ENCODE measurements at places on chromosomes 2 and 18.

DNA sequence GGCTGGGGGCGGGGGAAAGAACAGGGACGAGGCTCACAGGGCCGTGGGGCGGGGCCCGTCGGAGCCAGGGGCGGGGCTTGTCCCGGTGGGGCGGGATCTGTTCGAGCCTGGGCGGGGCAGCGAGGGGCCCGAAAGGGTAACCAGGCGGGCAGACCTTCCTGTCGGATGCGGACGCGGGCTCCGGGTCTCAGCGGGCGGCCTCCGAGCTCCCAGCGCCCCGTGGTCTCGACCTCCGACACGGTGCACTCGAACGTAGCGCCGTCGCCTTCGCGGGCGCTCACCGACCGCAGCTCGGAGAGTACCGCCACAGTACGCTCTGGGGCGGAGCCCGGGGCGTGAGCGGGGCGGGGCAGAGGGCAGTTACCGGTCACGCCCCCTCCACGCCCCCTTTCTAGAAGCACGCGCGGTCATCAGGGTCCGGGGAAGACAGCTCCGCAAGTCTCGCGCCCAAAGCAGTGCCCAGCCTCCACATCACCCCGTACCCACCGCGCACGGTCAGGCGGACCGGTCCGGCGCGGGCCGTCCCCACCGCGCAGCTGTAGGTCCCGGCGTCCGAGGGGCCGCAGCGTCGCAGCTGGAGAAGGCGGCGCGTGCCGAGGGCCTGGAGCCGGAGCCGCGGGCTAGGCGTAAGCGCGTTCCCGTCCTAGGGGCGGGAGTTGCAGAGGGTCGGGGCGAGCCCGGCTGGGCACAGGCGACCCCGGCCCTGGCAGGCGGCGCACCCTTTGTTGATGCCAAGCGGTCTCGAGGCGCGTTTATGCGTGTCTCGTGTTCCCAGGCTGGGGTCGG, 8.7 kb downstream of the TMEM198 start:
- peak; percentile 92 for DNase-seq

- no peak for DNase-seq
Measured at GRCh38 chr2:204272089-204272488, 273.2 kb upstream of the PARD3B start.

DNA sequence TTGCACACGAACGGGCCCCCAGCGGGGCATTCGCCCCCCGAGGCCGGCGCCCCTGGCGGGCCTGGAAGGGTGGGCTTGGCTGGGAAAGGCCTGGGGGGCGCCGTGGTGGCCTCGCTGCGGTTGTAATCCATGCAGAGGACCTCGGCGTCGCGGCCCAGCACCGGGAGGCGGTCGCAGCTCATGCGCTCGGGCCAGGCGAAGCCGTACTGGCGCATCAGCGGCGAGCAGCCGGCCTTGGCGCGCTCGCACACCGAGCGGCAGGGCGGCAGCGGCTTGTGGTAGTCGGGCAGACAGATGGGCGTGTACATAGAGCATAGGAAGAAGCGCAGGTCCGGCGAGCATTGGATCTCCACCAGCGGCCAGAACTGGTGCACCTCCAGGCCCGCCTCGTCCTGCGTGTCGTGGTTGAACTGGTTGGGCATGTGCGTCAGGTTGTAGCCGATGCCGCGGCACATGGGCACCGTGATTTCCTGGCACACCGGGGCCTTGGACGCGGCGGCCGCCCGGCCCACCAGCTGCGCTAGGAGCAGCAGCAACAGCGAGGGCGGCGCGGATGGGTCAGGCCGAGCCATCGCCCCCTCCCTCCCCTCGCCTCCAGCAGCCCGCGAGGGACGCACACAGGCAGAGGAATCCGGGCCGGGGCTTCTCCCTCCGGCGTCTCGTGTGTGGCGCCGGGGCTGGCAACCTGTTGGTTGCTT, 1.4 kb downstream of the FZD5 start:
- no peak for DNase-seq

- DNase-seq, result no peak
Measured at GRCh38 chr18:77081390-77081778, 51.2 kb downstream of the MBP start.

GRCh38 chr2:75315436-75315835, 116.1 kb upstream of the TACR1 start:
- no peak for DNase-seq

DNA sequence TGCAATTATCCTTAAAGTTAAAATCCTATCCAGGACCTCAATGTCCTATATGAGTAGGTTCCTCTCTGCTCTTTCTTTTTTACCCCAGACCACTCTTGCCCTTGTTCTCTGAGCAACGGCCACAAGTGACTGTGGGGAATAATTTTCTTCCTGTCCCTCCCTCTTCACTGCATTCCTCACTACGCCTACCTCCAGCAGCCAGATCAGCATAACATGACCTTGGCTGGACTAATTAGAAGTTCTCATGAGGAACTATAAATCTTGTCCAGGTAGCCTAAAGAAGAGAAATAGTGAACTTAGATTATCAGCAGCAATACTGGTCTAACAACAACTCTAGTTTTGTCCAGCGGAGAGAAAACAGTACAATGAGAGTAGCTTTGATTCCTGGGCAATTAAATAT, 643.8 kb upstream of the KLHL29 start:
- DNase-seq, result no peak

GRCh38 chr2:134110532-134110931, 143.3 kb upstream of the MGAT5 start:
- no peak for DNase-seq

- no peak for DNase-seq
Measured at GRCh38 chr2:164562666-164563065, 58.6 kb downstream of the GRB14 start.

- peak; percentile 4 for DNase-seq
Measured at GRCh38 chr18:75003764-75004690, 204.9 kb downstream of the PTGR3 start.

DNA sequence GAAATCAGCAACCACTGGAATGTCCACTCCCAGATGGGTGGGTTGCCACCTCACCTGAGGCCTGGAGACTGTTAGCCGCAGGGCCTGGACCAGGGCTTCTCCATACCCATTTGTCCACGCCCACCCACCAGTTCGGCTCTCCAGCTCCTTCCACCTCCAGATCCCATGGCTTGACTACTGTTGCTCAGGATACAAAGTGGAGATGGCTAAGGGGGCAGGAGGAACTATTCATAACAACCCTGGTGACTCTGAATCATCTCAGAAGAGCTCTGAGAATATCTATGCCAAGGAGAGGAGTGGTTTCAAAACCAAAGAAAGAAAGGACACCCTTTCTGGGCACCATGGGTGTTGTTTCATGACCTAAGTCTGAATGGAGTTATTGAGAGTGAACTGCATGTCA, 145.8 kb downstream of the LAMA3 start:
- DNase-seq, result no peak

DNA sequence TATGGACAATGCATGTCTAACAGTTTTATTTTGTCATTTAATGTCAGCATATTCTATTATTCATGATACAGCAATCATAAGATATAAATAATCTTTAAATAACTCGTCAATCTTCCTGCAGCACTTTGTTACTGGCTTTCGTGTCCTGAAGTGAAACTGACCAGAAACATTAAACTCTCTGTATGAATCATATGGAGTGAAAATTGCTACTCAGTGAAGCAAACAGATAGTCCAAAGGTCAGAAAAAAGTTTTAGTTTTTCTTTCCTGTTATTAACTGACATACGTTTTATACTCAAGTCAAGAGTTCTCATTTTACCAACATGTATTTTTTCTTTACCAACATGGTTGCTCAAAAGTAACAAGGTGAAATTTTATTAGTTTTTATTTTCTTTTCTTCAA, 106.8 kb upstream of the GALNT5 start:
- DNase-seq, result no peak

DNA sequence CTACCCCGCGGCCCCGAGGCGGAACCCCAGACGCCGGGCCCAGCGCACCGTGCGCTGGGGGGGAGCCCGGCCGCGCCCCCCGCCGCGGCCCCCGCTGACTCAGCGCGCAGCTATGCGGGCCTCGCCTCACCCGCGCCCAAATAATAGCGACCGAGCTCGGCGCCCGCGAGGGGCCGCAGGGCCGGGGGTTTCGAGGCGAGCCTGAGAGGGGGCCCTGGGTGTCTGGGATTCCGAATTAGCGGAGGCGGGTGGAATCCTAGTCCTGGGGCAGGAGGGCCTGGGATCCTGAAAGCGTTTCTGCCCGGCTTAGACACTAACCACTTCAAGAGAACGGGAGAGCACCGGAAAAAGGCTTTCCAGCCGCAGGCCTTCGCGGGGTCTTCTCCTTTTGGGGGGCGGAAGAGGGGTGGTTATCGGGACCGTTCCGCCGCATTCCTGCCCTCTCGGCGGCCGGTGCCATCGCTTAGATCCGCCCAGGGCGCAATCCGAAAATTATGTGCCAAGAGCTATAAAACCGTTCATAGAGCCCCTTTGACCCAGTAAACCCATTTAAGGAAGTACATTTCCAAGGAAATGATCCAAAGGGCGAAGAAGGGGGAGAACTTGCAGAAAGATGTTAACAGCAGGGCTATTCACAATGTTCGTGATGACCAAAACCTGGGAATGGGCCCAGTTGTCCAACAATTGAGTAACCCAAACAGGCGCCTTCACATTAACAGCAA, 681 bp upstream of the ROCK2 start:
- no peak for DNase-seq

DNA sequence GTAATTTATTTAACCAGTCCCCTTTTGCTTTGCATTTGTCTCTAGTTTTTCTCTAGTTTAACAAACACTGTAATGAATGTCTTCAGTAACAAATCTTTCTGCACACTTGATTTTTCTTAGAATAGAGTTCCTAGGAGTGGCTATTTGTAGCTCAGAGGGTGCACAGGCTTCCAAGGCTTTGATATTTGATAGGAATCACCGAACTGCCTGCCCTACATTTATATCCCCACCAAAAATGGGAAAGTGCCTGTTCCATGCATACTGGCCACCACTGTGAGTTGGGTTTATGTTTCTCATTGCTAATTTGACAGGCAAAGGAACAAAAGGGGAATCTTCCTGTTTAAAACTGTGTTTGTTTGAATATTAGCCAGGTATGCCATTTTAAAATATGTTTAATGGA, 238.7 kb downstream of the SH3RF3 start:
- DNase-seq, result no peak

GRCh38 chr2:157782057-157782845, 93.9 kb downstream of the ACVR1 start:
- DNase-seq, result no peak

- DNase-seq, result no peak
Measured at GRCh38 chr2:28463893-28464292, 32.0 kb upstream of the PLB1 start.

- no peak for DNase-seq
Measured at GRCh38 chr18:9184998-9185613, 48.5 kb downstream of the ANKRD12 start.

DNA sequence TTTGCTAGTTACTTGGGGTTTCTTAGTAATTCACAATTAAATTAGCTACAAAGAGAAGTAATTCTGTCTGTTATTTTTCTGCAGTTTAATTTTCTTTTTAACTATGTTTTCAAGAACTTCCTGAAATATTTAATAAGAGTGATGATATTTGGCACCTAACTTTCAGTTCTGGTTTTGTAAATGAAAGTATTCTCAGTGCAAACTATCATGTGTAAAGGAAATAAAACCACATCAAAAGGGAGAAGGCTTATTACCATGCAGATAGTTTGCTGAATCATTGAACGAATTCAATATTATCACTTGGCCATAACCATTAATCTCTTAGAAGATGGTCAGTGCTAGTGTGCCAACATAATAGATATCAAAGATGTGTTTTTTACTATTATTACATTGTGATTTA, 29.2 kb downstream of the DYTN start:
- DNase-seq, result no peak

GRCh38 chr2:116487336-116487735, 1327.2 kb upstream of the DDX18 start:
- no peak for DNase-seq

DNA sequence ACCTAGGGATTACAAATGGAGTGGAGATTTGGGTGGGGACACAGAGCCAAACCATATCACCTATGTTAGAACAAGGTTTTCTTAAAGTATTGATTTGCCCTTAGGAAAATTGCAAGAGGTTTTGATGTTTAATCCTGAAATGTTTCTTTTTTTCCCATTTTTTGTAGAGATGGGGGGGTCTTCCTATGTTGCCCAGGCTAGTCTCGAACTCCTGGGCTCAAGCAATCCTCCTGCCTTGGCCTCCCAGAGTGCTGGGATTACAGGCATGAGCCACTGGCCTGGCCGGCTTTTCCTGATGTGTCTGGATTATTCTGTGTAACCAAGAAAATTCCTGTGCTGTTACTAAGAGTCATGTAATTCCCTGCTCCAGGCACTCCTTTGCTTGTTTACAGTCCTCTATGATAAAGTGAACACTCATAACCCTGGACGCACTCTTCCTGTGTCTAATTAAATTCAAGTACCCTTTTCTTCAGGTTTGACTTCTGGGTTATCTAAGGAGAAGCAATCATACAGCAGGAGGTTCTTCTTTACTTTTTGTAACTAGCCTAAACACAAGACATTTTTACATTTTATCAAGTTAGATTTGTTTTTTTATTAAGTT, 15.0 kb upstream of the CTDP1 start:
- no peak for DNase-seq

DNA sequence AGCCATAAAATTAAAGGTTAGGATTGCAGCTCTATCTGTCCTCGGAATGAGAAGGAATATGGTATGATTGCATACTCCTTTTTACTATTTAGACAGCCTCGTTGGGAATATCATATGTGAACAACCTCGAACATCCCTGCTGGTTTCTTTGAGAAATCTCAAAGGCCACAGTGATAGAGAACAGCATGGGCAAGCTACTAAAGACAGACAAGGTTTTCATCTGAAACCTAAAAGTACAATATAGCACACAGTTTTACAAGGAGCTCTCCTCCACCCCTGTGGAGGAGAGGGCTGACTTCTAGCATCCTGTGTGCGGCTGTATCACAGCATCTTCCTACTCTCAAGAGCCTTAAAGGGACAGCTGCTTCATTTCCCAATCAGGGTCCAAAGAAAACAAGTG, 104.3 kb downstream of the VWC2L start:
- no peak for DNase-seq

DNA sequence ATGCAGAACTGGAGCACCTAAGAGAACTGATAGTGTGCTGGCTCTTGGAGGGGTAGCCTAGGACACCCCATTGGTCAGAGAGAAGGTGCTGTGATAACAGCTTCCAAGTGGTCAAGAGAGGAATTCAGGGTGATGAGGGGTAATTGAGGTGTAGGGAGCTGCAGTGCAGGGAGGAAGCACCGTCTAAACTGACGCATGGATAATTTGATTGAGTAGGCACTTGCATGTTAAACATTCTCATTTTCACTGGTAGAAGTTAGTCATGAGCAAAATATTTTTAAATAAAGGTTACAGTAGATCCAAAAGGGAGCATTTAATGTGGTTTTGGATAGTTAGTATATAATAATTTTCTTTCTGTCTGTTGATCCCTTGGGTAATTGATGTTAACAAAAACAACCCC, 155.1 kb upstream of the TCF4 start:
- DNase-seq, result no peak

GRCh38 chr2:42140496-42140895, 28.7 kb upstream of the EML4 start:
- DNase-seq, result no peak

DNA sequence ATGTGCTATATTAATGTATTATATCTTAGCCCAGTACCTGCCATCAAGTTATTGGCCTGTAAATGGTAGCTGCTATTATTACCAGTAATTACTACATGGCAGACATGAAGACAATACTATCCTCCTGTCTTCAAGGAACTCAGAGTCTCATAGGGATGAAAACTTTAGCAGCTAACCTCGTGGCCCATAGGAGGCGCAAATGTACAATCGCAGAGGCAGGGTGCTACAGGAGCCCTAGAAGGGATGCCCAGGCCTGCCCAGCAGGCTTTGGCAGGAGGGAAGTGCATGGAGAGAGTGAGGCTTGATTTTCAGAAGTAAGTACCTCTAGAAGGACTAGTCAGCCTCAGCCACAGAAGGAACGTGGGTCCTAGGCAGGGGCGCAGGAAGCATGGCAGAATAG, 44.7 kb upstream of the KIDINS220 start:
- DNase-seq, result no peak

- no peak for DNase-seq
Measured at GRCh38 chr2:30601375-30601774, 154.3 kb downstream of the LCLAT1 start.

Data from HuH-7.5 (cell line).